Naive thymus-derived CD4-positive, alpha-beta T cell (primary cell): ENCODE measurements at places on chromosomes 2 and 18. TPM values are rescaled to one million over a fixed set of nuclear protein-coding genes. Genes with fewer than 3 reads are reported as not detected.

Gene DYNAP
- not detected for total RNA-seq

Gene NAT8
- not detected in 2 replicates for total RNA-seq

Gene PAX3
- total RNA-seq: not detected

Gene MAL
- 176 TPM for total RNA-seq

Gene MC2R
- total RNA-seq: not detected

Gene UGT1A10
- not detected for total RNA-seq

Gene PJVK
- 6.3 TPM for total RNA-seq

Gene MYL12A
- total RNA-seq: 426 TPM

Gene XDH
- total RNA-seq: not detected

Gene COL6A3
- 2.7 TPM for total RNA-seq

Gene DSG1
- not detected for total RNA-seq

Gene CD28
- 113 TPM for total RNA-seq

Gene ANKMY1
- 33.2 and 33.7 TPM in 2 replicates for total RNA-seq

Gene CSRNP3
- not detected for total RNA-seq

Gene ITGA4
- total RNA-seq: 172 TPM

Gene SPRED2
- total RNA-seq: 1.7 TPM

Gene LCT
- 0.05 TPM for total RNA-seq

Gene RTTN
- total RNA-seq: 28.2 TPM

Gene ESPNL
- total RNA-seq: 0.35 TPM

Gene POTEJ
- total RNA-seq: not detected

Gene INHA
- 0.21 TPM for total RNA-seq

Gene ZSWIM2
- not detected for total RNA-seq

Gene OR6B2
- total RNA-seq: not detected

Gene RRM2
- 0.13 TPM for total RNA-seq

Gene SKA1
- total RNA-seq: 24.6 and 24.8 TPM in 2 replicates
